ENCODE measurements at places on chromosomes 4 and X. TPM values are rescaled to one million over a fixed set of nuclear protein-coding genes. Genes with fewer than 3 reads are reported as not detected.

NPY1R gene
- 1.6 TPM for total RNA-seq

KCND1 gene
- 1.0 TPM for total RNA-seq

GPM6B gene
- 2.7 TPM for total RNA-seq

GLOD5 gene
- 9.0 TPM for total RNA-seq

MXD4 gene
- 43.3 TPM for total RNA-seq

PLA2G12A gene
- total RNA-seq: 46.9 TPM

CFAP47 gene
- not detected for total RNA-seq

RBMXL3 gene
- not detected for total RNA-seq

NLRP2B gene
- not detected for total RNA-seq

SORCS2 gene
- 0.74 TPM for total RNA-seq

MAGEA2 gene
- not detected for total RNA-seq

CACNA1F gene
- total RNA-seq: 1.0 TPM

CYLC1 gene
- not detected for total RNA-seq

HSFX4 gene
- total RNA-seq: not detected

PWWP3B gene
- total RNA-seq: 0.15 TPM

ZCCHC18 gene
- total RNA-seq: 0.98 TPM

OPRPN gene
- total RNA-seq: not detected

SLC6A14 gene
- 0.82 TPM for total RNA-seq

NKX6-1 gene
- total RNA-seq: not detected

USP17L26 gene
- total RNA-seq: not detected

AMOT gene
- 23.3 TPM for total RNA-seq

ZNF711 gene
- 2.0 TPM for total RNA-seq

SLC2A9 gene
- total RNA-seq: 4.3 TPM

RAB41 gene
- not detected for total RNA-seq

PROM1 gene
- 34.3 TPM for total RNA-seq

MAGEA1 gene
- not detected for total RNA-seq

F9 gene
- not detected for total RNA-seq

TLR10 gene
- 0.24 TPM for total RNA-seq

RASL11B gene
- 0.35 TPM for total RNA-seq

CENPVL2 gene
- total RNA-seq: not detected

SH3D19 gene
- total RNA-seq: 104 TPM

POU3F4 gene
- total RNA-seq: not detected

GAGE1 gene
- total RNA-seq: not detected

PRICKLE3 gene
- total RNA-seq: 25.5 TPM

NEIL3 gene
- total RNA-seq: 2.5 TPM

HSD17B13 gene
- 0.77 TPM for total RNA-seq

AGA gene
- total RNA-seq: 15.2 TPM

GAR1 gene
- total RNA-seq: 16.8 TPM

MID2 gene
- 6.3 TPM for total RNA-seq

ZCCHC4 gene
- 7.4 TPM for total RNA-seq

PITX2 gene
- 0.45 TPM for total RNA-seq

MFAP3L gene
- total RNA-seq: 2.4 TPM

AWAT1 gene
- not detected for total RNA-seq

ADGRG4 gene
- total RNA-seq: 0.03 TPM

HTR2C gene
- total RNA-seq: not detected

FTHL17 gene
- total RNA-seq: not detected

SYNPO2 gene
- total RNA-seq: 266 TPM

PASD1 gene
- not detected for total RNA-seq

ADAMTS3 gene
- 0.29 TPM for total RNA-seq

COX7B2 gene
- not detected for total RNA-seq
